ENCODE measurements at places on chromosomes 6 and 20. TPM values are rescaled to one million over a fixed set of nuclear protein-coding genes. Genes with fewer than 3 reads are reported as not detected.
A peak's percentile ranks its signal among the peaks of the same experiment; 100 is the strongest.

DNA sequence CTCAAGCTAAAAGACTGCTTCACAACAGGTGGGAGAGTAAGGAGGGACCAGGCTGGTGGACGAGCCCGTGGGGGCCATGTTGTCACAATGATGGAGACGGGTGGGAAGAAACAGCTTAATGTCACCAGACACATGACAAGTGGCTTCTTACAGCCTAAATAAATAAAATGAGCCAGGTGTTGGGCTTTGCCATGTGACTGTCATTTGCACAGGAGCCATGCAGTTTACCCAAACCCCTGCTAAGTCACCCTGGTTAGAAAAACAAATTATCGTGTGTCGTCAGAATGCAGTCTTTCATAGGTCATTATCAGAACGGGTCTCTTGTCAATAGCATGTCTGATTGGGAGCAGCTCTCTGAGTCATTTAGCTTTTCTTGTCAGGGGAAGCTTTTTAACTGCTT lies 18.5 kb downstream of the BTBD3 start:
- no peak for DNase-seq

GRCh38 chr20:47501116-47501481 lies 588 bp upstream of the NCOA3 start:
- DNase-seq, result no peak

DNA sequence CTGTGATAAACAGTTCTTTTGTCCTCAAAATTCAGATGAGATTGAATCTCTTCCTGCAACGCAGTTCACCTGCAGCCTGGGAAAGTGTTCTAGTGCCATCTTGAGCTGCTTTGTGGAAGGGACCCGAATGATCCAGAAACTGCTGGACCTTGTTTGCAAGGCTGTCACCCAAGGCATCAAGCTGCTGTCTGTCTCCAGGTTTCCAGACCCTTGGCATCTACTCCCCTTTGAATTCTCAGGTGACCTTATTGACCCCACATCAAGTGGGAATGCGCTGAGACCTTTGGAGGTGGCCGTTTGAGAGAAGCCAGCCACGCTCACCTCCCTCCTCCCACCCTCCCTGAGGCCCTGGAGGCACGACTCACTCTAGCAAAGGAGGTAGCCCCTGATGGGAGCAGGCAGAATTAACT lies 112.5 kb downstream of the EDN3 start:
- DNase-seq, result no peak

GRCh38 chr6:75932067-75932466 lies 140.4 kb downstream of the IMPG1 start:
- DNase-seq, result no peak

- DNase-seq, result no peak
These were observed 44.3 kb upstream of the ZNF184 start for GRCh38 chr6:27517238-27517637.

GRCh38 chr6:28474441-28475219 lies 31.3 kb upstream of the ZSCAN23 start:
- peak; percentile 17 for DNase-seq

DNA sequence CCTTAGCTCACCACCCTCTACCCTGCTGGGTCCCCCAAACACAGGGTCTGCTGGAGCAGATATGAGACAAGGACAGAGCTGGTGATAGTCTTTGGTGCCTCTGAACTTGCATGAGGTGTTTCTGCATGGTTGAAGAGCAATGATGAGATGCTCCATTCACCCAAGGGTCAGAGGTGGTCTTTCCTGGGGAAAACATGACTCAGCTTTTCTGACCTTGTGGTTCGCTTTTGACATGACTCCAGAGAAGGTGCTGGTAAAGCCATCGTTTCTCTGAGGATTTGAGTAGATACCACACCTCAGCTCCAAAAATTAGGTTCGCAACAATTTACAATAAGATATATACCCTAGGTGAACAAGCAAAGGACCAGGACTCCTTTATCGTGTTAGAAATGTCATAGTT lies 304.8 kb downstream of the DHX35 start:
- no peak for DNase-seq

GRCh38 chr6:3260772-3261517 lies 2.2 kb downstream of the PSMG4 start:
- DNase-seq, result no peak

DNA sequence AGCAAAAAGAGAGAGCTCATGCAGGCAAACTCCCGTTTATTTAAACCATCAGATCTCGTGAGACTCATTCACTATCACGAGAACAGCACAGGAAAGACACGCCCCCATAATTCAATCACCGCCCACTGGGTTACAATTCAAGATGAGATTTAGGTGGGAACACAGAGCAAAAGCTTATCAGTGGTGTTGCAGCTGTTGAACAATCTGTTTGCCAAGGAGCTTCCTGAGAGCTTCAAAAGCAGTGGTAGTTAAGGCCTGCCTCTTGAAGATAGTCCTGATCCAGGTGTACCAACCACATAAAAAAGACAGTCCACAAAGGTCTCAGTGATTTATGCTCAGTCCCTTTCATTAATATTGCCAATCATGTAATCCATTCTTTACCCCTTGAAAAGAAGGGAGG lies 269.4 kb upstream of the IRAK1BP1 start:
- DNase-seq, result no peak

- no peak for DNase-seq
These were observed 1.7 kb downstream of the PRL start for GRCh38 chr6:22295145-22295544.

- DNase-seq, result no peak
These were observed at the start of gene PLAGL1 for GRCh38 chr6:144008120-144008811. PLAGL1 (minus strand) TSS chr6:144008259; CDS start chr6:143948136, 60,123 bp downstream.

DNA sequence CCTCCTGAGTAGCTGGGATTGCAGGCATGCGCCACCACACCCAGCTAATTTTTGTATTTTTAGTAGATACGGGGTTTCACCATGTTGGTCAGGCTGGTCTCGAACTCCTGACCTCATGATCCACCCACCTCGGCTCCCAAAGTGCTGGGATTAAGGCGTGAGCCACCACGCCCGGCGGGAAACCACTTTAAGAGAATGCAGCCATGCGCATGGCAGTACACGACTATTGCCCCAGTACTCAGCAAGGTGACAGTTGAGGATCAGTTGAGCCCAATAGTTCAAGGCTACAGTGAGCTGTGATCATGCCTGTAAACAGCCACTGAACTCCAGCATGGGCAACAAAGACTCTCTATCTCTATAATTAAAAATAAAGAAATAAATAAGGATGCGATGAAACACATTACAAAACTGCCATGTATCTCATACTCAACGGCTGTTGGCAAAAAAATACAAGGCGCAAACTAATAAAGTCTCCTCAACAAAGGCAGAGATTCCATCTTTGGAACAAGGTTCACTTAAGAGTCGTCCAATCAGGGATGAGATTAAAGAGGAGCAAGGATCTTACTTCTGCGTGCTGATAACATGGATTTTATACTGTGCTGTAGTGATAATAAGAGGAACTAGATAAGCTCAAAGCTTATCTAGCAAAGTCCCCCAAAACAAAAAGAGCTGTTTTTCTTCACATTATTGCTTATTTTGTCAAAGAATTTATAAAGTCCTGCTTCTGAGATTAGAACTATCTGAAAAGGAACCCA lies 51.1 kb downstream of the STAU1 start:
- no peak for DNase-seq

GRCh38 chr6:135871878-135872277 lies 20.4 kb downstream of the PDE7B start:
- DNase-seq, result no peak

GRCh38 chr6:16343593-16343992 lies 105.2 kb downstream of the GMPR start:
- DNase-seq, result no peak

- no peak for DNase-seq
These were observed 94.5 kb upstream of the VSTM2L start for GRCh38 chr20:37808233-37809070.

DNA sequence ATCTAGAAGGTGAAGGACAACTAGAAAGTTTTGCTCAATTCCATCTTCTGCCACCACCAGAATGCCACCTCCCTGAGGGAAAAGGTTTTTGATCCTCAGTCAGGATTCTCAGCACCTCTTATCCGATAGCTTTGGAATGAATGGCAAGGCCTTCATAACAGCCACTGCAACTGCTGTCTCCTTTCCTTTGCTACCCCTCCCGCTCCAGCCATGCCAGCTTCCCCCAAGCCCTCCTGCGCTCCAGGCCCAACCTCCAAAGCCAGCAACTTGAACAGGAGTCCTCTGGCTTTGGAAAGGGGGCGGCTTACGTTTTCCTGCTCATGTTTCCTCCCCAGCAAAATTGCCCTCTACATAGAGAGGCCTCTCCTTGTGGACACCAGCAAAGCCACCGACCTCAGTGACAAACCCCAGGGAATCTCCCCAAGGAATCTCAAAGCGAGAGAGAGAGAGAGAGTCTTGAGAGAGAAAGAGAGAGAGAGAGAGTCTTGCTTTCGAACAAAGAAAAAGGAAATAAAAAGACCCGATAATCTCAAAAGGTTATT lies 420 bp upstream of the BTN2A1 start:
- DNase-seq, result peak; percentile 89

DNA sequence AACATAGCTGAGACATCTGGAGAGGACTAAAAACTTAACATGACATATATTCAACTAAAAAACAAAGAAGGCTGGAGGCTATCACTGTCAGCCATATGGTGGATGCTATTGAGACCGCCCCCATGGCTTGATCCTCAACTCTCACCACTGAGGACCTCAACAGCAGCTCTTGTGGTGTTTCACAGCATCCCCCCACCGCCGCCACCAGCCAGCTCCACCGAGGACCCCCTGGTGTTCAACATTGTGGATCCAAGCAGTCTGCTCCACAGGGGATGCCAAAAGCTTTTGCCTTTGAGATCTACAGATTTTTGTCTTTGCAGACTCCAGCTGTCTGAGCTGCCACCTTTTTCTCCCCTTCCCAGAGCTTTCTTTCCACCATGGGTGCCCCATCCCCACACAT lies 64.6 kb downstream of the NUS1 start:
- no peak for DNase-seq

- DNase-seq, result no peak
These were observed 160.5 kb upstream of the MMS22L start for GRCh38 chr6:97443408-97444080.

DNA sequence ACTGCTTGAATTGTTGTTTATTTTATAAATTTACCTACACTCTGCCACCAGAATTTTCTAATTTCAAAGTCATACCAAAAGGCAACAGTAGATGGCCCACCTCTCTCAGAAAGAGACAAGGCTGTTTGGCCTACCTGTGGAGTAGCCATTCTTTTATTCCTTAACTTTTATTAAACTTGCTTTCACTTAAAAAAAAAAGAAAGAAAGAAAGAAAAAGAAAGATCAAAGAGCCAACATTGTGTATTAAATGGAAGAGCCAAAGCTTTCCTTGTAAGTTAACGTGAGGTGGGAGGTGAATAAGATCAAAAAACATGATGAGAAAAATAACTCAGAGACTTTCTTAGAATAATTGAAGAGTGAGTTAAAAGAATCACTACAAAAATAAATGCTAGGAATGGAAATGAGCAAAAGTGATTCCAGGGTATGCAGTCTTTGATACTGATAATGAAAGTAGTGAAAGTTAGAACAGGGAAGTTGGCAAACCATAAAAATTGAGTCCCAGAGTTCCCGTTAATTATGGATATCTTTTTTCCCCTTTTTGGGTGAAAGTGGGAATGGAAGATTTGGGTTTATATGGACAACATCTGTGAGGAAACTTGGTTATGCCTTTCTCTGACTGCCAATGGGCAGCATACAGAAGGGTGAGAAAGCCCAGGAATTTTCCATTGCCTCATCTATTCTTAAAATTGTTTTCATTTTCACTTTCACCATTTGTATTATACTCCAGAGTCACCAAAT lies 35.9 kb upstream of the MYB start:
- no peak for DNase-seq

- no peak for DNase-seq
These were observed 14.1 kb upstream of the TCFL5 start for GRCh38 chr20:62875419-62876361.

DNA sequence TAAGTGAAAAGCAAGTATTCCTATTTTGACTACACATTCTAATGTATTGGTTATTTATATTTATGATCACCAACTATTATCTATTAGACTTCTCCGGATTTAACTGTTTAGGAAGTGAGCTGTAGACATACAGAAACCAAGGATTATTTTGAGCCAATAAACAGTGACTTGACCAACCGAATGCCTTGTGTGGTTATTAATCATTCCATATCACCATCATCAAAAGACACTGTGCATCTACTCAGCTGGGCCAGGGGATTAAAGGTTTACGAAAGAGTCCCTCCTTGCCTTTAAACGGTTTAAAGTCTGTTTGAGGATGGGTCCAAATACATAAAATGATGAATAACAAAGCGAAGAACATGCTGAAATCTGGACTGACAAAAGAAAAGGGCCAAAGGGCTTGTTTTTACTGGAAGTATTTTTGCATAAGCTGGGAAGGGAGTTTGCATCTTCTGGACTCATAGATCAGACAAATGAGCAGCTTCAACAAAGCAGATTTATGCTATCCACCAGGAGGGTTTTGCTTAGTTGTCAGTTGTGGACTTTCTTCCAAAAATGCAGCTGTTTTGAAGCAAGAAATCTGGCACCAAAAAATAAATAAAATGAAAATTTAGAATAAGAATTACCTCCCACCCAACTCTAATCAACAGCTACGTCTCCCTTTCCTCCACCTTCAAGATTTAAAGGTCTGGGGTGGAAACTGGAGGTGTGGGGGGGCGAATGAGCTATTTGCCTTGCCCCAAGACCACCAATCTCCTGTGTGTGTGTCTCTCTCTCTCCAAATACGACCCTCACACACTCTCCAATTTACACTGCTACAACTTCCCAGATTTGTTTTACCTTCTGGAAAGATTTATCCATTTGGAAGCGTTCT lies 33.6 kb upstream of the ID4 start:
- DNase-seq, result peak; percentile 68

DNA sequence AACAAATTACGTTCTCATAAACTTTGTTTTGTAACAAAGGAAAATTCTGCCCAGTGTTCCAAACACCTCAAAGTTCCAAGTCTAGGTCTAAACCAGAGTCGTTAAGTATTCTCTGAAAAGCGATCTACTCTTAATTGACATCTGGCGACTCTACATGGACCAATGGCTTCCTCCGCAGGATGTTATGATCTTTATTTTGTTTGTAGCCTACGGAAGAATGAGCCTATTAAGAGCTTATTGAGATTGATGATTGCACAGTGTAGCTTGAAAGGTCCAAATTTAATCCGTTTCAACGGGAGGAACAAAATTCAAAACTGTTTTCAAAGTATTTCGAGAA lies 61.1 kb downstream of the FAM217A start:
- peak; percentile 69 for DNase-seq

THBD gene
- polyA plus RNA-seq, result 4.3 TPM

ACSS1 gene
- 29.6 TPM for polyA plus RNA-seq

OTOR gene
- not detected for polyA plus RNA-seq

SYTL3 gene
- 3.5 TPM for polyA plus RNA-seq

TUBB1 gene
- polyA plus RNA-seq, result 2.4 TPM

SPATA25 gene
- 3.0 TPM for polyA plus RNA-seq

ATXN1 gene
- polyA plus RNA-seq, result 17.5 TPM

GSTA2 gene
- polyA plus RNA-seq, result 0.22 TPM

TSPO2 gene
- 0.35 TPM for polyA plus RNA-seq

EFCAB8 gene
- polyA plus RNA-seq, result 0.33 TPM

LY6G6D gene
- 0.34 TPM for polyA plus RNA-seq

FNDC11 gene
- 0.98 TPM for polyA plus RNA-seq

C20orf144 gene
- 0.19 TPM for polyA plus RNA-seq

NEURL2 gene
- polyA plus RNA-seq, result 5.5 TPM
